ENCODE measurements at places on chromosomes 2 and 18.

DNA sequence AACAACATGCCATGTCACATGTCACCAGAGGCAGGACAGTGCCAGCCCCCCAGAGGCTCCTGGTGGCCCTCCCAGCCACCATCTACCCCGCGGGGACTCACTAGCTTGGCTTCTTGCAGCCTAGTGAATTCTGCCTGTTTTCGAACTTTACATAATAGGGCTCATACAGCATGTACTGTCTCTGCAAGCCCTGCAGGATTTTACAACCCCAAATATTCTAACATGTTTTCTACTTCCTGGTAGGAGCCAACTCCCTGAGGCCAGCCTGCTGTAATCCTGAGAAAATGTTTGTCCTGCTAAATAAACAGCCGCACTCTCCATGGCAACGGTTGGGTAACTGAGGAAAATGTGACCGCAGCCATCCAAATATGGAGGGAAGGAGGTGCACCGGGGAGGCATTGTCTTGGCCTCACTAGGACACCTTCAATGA lies 2.7 kb downstream of the PER2 start:
- DNase-seq = no peak

- no peak for DNase-seq
Measured at GRCh38 chr2:10599089-10599488, 90.7 kb downstream of the NOL10 start.

- DNase-seq = no peak
Measured at GRCh38 chr18:48705531-48705930, 166.7 kb downstream of the CTIF start.

DNA sequence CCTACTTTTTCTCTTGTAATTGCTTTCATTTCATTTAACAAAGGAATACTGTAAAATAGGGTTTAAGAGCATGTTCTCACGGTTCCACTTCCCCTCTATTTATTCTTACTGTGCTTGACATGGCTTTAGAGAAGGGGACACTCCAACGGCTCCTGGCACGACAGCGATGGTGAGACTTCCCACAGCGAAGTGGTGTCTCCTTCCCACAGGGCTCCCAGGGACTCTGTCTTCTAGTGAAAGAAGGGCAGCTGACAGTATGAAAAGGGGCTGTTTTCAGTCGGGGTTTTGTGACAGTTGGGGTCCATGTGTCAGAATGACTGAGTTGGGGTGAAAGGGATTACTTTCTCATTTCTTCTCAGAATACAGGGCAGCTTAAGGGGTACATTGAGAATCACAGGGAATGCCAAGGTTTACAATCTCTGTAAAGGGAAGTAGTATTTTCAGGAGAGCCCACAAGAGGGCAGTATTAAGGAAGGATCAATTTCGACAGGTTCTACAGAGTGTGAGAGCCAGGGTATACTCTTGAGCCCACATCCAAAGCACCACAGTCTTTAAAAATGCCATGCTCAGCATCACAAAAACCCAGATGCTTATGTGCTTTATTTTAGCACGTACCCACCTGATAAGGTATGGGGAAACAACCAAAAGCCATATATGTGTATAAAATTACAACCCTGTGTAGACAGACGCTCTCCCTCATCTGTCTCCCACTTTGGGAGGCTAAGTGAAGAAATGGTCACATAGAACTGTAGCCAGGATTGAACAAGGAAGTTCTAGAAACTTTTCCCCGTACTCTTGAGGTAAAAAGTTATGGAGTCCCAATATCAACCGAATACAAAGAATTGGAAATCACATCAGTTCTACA lies 31.3 kb upstream of the RAPGEF4 start:
- DNase-seq = no peak

GRCh38 chr2:232519581-232520438 lies at the start of gene PRSS56:
Gene PRSS56 (plus strand): TSS chr2:232520388. CDS start chr2:232520599, 211 bp downstream.
- DNase-seq = no peak

DNA sequence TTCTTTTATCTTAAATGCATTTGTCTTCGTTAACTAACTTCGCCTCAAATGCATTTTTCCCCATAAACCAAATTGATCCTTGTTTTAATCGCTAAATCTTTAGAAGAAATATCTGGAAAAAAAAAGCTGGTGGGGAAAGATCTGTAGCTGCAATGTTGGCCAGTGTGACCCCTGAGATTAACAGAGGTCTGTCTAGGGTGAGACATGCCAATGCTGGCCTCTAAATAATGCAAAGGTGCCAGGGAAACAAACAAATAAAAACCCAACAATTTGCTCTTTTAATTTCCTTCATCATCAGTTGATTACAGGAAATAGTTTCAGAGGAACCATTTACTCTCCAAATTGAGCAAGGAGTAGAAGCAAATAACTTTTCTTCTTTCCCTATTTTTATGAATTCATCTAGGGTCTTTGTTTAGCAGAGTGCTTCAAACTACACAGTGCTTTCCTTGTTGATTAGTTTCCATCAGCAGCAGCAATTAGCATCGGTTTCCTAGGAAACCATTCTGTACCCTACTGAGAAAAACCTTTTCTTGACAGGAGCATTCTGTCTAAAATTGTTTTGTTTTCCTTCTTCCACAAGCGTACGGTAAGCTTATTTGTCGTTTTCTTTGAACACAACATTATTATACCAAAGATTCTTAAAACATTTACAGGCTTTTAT lies 100.5 kb upstream of the UNC80 start:
- no peak for DNase-seq

DNA sequence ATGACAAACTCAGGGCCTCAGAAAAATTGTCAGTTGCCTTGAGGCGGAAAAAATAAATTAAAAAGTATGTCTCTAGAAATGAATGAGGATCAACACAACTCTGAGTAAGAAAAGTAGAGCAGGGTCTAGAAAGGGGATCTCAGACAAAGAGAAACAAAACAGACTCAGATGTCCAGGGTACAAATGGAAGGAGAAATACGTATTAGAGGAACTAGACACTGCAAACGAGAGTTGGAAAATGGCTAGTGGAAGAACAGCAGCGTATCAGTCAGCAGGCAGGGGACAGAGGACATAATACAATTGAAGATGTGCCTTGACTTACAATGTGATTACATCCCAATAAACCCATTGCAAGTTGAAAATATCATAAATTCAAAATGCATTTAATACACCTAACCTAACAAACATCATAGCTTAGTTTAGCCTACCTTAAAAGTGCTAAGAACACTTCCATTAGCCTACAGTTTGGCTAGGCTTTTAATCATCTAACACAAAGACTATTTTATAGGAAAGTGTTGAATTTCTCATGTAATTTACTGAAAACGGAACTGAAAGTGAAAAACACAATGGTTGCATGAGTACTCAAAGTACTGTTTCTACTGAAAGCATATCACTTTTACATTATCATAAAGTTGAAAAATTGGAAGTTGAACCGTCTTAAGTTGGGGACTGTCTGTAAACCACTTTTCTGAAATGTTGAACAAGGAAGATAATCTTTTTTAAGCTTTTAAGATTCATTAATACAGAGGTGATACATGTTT lies 182.8 kb downstream of the NBAS start:
- no peak for DNase-seq
